ENCODE measurements at places on chromosomes 5 and 9.

DNA sequence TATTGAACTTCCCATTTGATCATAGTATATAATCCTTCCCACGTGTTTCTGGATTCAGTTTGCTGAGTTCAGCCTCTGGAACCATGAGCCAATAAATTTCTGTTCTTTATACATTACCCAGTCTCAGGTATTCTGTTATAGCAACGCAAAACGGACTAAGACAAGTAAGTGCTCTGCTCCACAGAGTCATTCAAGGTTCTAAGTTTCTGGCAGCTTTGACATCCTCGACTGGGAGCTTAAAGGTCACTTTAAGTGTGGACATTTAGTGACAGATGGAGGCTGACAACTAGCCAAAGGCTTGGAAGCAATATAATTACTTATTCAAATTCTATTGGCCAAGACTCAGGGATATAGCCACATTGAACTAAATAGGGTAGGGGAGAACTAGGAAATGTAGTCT is 177.7 kb upstream of the RASEF start:
- DNase-seq = no peak

GRCh38 chr5:115985802-115986757 is 23.8 kb downstream of the LVRN start:
- no peak for DNase-seq

DNA sequence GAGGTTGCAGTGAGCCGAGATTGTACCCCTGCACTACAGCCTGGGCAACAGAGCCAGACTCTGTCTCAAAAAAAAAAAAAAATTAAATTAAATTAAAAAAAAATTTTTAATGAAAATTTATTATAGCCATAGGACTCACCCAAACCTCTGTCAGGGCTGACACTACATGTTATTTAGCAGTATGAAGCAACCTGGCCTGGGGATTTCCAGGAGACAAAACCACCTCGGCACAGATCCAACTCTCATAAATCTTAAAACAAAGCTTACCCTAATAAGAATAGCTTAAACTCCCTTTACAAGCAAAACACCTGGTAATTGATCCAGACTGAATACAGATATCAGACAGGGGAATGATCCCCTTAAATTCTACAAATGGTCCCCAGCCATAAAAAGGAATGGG is 38.4 kb downstream of the PPP1R2B start:
- no peak for DNase-seq

GRCh38 chr9:130343445-130343918 is 77.9 kb downstream of the HMCN2 start:
- no peak for DNase-seq

DNA sequence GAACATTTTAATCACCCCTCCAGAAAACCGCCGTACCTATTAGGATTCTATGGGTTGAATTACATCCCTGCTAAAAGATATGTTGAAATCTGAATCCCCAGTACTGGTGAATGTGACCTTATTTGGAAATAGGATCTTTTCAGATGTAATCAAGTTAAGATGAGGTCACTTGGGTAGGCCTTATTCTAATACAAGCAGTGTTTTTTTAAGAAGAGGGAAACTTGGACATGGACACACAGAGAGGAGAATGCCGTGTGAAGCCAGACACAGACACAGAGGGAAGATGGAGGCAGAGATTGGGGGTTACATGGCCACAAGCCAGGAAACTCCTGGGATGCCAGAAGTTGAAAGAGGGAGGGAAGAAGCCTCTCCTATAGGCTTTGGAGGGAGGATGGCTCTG is 183.5 kb downstream of the GNA14 start:
- DNase-seq = no peak

GRCh38 chr9:102435427-102435826 is 559.7 kb upstream of the CYLC2 start:
- no peak for DNase-seq

GRCh38 chr5:135140446-135141204 is 106.6 kb upstream of the PITX1 start:
- DNase-seq = no peak

- no peak for DNase-seq
These were observed 171.2 kb downstream of the HSPA4 start for GRCh38 chr5:133222979-133223378.

- no peak for DNase-seq
These were observed 111.7 kb downstream of the EDIL3 start for GRCh38 chr5:84272771-84273516.

GRCh38 chr5:5767286-5767928 is 344.9 kb downstream of the ICE1 start:
- no peak for DNase-seq
